Nephron progenitor cell (in vitro differentiated cells): ENCODE measurements at places on chromosomes 5 and 9.

GRCh38 chr9:33858423-33858822 is 41.5 kb downstream of the UBE2R2 start:
- DNase-seq = no peak

- no peak for DNase-seq
These were observed 552.0 kb upstream of the KLF4 start for GRCh38 chr9:108041551-108041950.

DNA sequence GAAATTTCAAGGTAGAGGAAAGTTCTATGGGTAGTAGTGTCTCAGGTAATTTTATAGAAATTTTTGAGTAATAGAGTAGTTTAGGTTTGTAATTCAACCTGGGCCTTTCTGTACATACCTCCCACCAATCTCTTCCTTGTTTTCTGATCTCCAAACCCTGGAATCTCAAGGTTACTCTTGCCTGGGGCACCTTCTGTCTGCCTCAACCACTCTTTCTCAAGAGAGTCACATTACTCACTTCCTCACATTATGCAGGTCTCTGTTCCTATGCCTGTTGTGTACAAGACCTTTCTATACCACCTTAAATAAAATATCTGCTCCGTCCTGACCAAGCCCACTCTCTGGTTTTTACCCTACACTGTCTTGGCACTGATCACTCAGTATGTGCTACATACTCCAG is 412.6 kb upstream of the CTNND2 start:
- DNase-seq = no peak

GRCh38 chr5:104821606-104822005 is 1259.0 kb upstream of the NUDT12 start:
- no peak for DNase-seq

- no peak for DNase-seq
These were observed 157.9 kb upstream of the FBN2 start for GRCh38 chr5:128695791-128696530.

DNA sequence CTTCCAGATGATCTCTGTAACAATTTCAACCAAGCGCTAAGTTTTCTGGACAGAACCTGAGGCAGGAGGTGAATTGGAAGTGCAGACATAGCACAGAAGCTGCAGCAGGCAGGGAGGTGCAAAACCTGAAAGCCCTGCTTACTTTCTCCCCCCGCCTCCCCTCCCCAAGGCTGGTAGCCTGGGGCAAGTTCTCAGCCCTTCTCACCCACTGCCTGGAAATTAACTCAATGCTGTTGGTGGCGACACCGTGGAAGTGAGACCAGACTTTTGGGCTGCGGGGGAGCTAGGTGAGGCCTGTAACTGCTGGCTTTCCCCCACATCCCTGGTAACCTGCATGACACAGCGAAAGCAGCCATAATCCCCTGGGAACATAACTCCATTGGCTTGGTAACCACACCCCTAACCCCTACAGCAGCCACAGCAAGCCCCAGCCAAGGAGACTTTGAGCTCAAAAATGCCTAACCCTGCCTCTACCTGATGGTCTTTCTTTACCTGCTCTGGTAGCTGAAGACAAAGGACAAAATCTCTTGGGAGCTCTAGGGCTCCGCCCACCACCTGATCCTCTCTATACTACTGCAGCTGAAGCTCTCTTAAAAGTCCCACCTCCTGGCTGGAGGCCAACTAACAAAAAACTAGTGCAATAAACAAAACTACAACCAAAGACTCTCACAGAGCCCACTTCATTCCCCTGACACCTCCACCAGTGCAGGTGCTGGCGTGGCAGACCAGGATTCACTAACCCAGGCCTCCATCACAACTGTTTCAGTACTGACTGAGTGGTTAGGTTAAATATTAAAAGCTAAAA is 11.9 kb upstream of the OR13C8 start:
- DNase-seq = no peak

DNA sequence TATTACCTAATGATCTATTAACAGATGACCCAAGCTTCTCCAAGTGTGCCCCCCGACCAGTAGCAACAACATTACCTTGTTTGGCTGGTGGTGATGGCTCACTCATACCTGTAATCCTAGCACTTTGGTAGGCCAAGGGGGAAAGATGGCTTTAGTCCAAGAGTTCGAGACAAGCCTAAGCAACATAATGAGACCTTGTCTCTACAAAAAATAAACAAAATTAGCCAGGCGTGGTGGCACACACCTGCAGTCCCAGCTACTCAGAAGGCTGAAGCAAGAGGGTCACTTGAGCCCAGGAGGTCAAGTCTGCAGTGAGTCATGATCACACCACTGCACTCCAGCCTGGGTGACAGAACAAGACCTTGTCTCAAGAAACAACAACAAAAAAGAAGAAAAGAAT is 62.9 kb downstream of the GCNT1 start:
- no peak for DNase-seq

DNA sequence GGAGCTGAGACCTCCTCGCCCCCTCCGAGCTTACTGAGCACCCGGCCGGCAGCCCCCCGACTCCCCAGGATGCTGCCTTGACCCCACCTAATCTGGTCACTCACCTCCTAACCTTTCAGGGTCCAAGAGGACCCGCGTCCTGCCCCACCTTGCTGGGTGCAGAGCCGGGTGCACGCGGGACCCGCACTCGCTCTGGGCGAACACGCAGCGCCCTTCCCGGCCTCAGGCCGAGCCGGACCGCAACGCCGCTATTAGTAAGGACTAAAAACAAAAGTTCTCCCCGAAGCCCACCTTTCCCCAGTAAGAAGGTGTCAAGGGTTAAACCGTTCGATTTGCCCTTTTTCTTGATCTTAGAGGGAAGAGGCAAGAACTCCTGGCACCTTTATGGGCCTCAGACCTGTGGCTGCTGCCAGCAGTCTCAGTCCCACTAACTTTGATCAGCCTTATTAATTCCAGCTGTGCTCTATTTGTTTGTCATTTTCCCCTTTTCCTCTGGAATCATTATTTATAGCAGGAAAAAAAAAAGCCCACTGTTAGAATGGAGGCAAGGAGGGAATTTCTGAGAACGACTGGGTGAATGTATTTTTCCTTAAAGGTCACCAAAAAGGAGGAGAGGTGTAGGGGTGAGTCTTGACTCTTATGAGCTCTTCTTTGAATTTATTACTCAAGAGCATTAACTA is 10.5 kb downstream of the IRX2 start:
- DNase-seq = no peak

DNA sequence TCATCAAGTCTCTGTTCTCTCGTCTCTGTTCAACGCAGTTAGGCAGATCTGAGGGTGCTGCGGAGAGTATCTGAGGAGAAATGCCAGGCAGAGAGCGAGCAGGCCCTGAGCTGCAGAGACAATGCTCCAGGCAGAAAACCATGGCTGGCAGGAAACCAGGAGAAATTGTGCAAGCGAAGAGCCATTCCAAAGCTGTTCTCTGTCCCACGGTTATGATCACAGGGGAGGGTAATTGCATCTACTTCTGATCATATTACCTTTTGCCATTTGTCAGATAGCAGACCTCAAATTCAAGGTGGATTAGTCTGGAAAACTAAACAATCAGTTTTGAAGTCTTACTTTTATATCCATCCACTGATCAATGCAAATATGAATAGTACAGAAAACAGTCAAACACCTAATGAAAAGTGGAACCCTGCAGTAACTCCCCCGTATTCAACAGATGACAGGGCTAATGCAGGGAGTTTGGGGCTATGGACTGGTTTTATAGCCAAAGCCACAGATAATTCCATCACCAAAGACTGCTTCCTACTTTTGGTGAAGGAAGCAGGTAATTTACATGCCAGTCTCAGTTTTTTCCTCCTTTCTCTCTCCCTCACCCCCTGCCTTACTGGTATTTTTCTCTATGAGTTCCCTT is 228.0 kb downstream of the DCP2 start:
- DNase-seq = no peak

DNA sequence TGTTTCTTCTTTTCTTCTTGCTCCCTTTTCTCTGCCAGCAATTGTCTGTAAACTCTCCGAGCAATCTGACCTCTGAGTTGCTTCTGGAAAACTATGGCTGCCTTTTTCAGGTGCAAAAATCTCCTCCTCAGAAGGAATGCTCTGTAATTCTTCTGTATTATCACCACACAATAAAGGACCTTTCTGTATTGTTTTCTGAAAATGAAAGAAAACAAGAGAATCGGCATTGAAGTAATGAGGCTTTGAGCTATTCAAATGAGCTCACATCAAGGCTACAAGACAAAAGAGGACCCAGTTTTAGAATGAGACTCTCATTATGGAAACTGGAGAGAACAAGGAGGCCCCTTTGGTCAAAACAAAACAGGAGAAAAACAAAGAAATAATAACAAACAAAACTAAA is 86.2 kb upstream of the RETREG1 start:
- no peak for DNase-seq

GRCh38 chr9:127612939-127613582 is 984 bp downstream of the STXBP1 start:
- peak; percentile 52 for DNase-seq

DNA sequence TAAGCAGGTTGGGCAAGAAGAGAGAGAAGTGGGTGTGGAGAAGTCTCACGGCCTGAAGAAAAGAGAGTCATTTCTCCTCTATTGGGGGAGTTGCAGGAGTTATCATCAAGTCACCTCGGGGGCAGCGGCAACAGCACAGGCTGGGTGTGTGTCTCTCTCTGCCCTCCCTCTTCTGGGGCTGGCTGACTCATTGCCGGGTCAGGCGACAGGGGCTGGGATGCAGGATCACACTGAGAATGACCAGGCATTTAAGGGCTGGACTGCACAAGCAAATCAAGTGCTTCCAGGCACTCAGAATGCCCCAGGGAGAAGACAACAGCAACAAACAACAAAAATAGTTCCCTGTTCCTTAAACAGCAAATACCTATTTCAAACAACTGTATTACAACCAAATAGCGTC is 6.3 kb upstream of the EQTN start:
- DNase-seq = peak; percentile 6

- DNase-seq = no peak
These were observed 95.5 kb upstream of the CACNA1B start for GRCh38 chr9:137781906-137782585.

DNA sequence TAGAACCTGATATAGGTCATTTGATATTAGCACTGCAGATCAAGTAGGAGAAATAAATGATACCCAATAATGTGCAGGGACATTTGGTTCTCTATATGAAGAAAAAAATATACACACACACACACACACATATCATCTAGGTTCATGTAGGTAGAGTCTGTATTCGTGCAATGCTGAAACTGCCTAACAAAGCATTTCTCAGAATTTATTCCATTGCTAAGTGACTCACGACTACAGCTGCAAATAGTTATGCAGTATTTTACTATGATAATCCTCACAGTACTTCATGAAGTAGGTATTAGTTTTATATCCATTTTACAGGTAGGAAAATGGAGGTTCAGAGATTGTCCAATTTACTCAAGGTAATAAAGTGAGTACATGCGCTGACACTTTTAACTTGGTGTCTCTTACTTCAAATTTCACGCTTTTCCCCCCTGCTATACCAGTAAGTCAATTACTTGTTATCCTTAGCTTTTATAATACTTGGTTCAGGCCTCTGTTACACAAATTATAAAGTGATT is 2.4 kb downstream of the GIN1 start:
- no peak for DNase-seq

DNA sequence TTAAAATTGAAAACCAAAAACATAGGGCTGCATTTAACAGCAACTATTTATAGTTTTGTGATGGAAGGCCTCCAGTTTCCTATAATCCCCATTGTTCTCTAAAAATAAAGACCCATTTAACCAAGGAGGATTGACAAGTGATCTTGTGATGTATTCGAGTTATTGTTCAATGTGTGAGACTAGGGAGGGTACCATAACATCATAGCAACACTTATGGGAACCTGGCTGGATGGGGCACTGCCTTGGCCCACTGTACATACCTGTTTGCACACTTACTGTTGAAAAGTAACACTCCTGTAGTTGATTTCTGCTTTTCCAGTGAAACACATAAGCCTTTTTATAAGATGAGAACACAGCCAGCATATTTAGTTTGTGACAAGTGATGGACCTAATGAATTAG is 32.3 kb downstream of the MACIR start:
- no peak for DNase-seq

GRCh38 chr5:93791518-93791972 is 50.1 kb upstream of the POU5F2 start:
- no peak for DNase-seq

GRCh38 chr9:33791117-33791516 is 4.2 kb upstream of the PRSS3 start:
- DNase-seq = no peak

GRCh38 chr9:120710110-120710981 is 3.9 kb downstream of the MEGF9 start:
- DNase-seq = no peak

DNA sequence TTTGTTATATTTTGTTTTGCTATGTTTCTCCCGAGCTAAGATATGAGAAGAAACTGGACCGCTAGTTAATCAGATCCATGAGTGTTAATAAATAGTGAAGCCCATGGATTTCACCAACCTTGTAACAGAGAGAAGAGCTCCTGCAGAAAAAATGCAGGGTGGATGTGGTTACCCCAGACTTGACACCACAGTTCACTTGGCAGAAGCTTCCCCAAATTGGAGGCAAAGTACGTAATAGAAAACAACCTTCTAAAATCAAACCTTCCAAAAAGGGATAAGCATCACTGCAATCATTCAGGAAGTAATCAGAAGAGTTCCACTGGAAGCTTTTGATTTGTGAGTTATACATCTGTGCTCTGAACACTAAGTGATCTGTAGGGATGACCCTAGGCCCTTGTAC is 267.5 kb downstream of the ACTL7B start:
- DNase-seq = no peak

GRCh38 chr5:120576588-120576987 is 112.5 kb downstream of the PRR16 start:
- no peak for DNase-seq

GRCh38 chr5:143220748-143221251 is 182.7 kb downstream of the NR3C1 start:
- DNase-seq = no peak

DNA sequence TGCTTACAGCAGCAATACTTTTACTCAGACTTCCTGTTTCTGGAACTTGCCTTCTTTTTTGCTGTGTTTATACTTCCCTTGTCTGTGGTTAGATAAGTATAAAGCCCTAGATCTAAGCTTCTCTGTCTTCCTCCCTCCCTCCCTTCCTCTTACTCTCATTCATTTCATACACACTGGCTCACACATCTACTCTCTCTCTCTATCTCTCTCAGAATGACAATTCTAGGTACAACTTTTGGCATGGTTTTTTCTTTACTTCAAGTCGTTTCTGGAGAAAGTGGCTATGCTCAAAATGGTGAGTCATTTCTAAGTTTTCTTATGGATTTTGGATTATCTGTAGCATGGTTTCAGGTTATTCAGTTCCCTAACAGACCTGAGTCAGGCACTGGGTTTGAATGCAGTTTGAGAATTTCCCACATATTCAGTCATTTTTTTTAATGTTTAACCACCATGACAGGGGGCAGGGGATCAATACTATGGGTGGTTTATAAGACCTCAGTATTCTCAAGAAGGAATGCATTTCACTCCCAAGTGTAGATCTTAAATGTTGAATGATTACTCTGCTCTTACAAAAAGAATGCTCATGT is at the start of gene IL7R:
Gene IL7R (plus strand): TSS at position 127 of the 587 bp plus-strand sequence. CDS start 87 bp downstream, at position 214.
- no peak for DNase-seq

GRCh38 chr9:123614306-123615263 is 258.6 kb downstream of the CRB2 start:
- no peak for DNase-seq

DNA sequence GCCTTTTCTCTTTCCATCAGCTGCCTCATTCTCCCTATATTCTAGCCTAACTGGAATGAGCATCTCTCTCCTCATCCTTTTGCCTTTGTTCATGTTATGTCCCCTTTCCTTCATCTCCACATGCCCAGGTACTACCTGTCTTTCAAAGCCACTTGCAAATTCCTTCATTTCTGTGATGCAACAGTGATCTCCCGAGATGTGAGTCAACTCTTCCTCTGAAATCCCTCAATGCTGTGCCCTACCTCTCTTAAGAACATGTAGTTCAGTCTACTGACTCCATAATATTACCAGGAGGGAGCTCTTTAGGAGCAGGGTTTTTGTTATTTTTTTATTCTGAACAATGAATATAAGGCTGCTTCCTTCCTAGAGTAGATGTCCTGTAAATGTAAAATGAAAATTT is 91.6 kb downstream of the ZNF462 start:
- DNase-seq = no peak
